ENCODE measurements at places on chromosomes 13 and 19.

GRCh38 chr13:104632736-104633135, 1566.5 kb upstream of the SLC10A2 start:
- DNase-seq: peak; percentile 14

GRCh38 chr19:38196948-38197656, 26.9 kb downstream of the DPF1 start:
- DNase-seq: no peak

DNA sequence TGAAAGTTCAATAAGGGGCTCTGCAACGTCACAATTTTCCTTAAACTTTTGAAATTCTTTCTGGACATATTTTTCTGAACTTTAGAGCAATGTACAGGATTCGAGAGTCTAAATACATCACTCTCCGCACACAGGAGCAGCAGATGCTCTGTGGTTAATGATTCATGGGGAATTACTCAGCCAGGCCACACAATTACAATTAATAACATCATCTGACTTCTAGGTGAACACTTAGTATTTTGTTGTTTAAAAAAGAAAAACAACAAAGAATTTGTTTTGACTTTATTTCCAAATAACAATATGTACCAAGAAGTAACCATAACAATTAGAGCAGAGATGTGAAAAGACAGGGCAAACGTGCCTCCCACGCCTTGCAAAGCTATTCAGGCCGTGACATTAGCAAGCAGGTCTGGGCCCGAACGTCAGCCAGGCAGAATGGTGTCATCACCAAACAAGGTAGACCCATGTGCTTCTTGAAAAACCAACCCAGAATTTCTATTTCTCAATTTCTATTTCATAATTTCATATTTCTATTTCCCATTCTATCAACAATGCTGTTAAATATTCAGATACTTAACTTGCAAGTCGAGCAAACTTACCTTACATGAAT, 236.3 kb downstream of the COL4A1 start:
- DNase-seq: no peak

GRCh38 chr19:53131085-53131590, 1.6 kb downstream of the ZNF415 start:
- DNase-seq: no peak

GRCh38 chr13:91922969-91923592, 524.7 kb downstream of the GPC5 start:
- no peak for DNase-seq

GRCh38 chr19:12035220-12036172, at the start of gene ZNF433:
ZNF433 (minus strand) TSS chr19:12035679; CDS start chr19:12035539, 140 bp downstream.
- peak; percentile 90 for DNase-seq

GRCh38 chr19:33860312-33861090, 63.8 kb downstream of the KCTD15 start:
- DNase-seq: no peak

- no peak for DNase-seq
Observed at GRCh38 chr19:38394488-38394887, 6.0 kb downstream of the SPRED3 start.

DNA sequence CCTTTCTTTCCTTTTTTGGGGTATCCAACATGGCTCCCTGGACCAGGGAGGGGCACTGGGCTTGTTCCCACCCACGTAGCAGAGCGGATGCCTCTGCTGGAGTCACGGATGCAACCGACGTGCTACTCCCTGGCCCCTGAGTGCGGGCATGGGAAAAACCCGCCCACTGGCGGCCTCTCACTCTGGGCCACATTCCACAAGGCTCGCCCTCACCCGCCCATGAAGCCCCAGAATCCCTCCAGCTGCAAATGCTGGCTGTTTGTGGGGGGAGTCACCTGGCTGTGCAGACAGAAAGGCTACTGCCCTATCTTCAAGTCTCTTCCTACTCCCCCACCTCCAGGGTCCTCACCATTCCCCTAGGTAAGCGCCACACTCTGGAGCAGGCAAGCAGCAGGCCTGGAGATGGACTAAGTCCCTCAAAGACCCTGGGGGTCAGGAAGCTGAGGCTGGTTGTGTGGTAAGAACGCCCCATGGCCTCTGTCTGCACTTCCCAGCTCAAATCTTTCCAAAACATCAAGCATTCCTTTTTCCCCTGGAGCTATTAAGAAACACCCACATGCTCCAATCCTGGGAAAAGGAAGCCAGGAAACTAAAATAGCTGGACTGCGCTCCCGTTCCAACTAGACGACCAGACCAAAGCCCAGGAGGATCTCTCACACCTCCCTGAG, 17.9 kb upstream of the EPHX3 start:
- DNase-seq: no peak

GRCh38 chr13:98538876-98539275, 38.0 kb downstream of the STK24 start:
- DNase-seq: no peak

DNA sequence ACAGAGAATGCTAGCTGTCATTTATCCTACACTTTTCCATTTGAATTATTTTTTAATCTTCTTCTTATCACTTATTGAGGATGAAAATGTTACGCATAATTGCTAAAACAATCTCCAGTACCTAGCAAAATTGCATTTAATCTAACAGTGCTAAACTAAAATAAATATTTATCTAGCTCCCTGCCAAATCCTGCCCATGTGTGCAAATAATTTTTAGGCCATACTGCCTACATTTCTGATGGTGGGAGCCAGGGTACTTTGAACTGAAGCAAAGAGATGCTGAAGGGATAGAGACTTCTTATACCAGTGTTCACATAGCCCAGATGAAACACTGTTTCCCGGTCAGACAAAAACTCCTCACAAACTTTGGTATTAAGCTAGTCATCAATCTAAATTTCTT, 1268.7 kb upstream of the PCDH20 start:
- peak; percentile 35 for DNase-seq

GRCh38 chr13:47481536-47481935, 519.5 kb downstream of the SUCLA2 start:
- DNase-seq: no peak

DNA sequence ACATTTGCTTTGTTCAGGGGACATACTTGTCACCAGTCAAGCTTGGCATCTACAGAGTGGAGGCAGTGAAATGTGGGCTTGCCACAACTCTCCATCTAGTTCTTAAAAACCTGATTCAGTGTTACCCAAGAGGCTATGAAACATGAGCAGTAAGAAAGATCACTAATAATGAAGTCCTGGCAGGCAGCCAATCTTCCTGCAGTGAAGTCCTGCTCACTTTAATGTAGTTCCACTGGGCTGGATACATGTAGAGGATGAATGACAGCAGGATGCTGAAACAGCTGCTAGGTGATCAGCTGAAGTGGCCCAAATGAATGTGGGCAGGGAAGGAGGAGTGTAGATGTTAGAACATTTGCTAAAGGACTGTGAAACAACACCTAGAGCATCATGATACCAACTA, 1213.1 kb downstream of the OLFM4 start:
- peak; percentile 51 for DNase-seq

DNA sequence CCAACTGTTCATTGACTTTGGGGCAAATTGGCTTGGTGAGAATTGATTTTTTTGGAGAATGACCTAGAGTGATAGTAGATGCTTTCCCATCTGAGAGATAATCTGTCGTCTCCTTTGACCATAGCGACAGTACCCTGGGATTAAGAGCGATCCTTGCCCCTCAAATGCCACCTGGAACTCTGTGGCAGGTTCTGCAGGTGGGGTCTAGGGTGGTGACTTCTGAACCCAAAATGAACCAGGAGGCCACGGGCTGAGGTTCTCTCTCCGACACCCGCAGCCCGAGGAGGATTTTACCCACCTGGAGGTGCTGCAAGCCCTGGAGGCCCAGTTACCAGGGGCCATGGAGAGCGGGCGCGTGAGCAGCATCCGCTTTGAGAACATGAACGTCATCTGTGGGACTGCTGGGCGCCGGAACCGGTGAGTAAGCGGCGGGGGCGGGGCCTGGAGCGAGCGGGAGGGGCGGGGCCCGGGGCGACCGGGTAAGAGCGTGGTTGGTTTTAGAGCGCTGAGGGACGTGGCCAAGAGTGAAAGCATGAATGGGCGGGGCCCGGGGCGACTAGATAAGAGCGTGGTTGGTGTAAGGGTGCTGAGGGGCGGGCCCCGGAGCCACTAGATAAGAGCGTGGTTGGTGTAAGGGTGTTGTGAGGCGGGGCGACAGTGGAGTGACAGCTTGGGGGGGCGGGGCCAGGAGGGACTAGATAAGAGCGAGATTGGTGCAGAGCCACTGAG, 8.6 kb downstream of the C19orf81 start:
- DNase-seq: peak; percentile 99

- no peak for DNase-seq
Observed at GRCh38 chr19:4061178-4061682, 5.5 kb downstream of the ZBTB7A start.

- DNase-seq: no peak
Observed at GRCh38 chr13:23319883-23320224, 113.6 kb downstream of the SACS start.

Measured in SHP77 (cell line).